ENCODE measurements at places on chromosomes 4 and X. TPM values are rescaled to one million over a fixed set of nuclear protein-coding genes. Genes with fewer than 3 reads are reported as not detected.

The RTL5 gene
- 1.3 TPM for total RNA-seq

DNA sequence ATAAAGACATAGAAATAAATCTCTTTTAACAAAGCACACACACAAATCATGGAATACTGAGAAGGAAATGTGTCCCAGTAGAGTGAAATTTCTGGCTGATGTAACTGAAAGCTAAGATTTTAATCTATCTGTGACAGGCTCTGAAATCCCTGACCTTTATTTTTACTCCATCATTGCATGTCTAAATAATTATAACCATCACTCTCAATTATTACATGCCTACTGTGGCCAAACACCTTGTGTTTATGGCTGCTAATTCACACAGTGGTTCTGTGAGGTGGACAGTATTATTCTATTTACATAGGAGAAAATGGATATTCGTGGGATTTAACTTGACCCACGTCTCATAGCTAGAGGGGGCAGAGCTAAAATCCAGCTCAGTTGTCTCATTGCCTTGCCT, 438.1 kb downstream of the TLL1 start:
- H3K27me3 ChIP-seq: no peaks in the 10 kb centered on the region
- H3K27ac ChIP-seq: no peak overlapping the region
- no peaks in the 10 kb centered on the region for H3K4me1 ChIP-seq
- H3K4me3 ChIP-seq: no peak overlapping the region

DNA sequence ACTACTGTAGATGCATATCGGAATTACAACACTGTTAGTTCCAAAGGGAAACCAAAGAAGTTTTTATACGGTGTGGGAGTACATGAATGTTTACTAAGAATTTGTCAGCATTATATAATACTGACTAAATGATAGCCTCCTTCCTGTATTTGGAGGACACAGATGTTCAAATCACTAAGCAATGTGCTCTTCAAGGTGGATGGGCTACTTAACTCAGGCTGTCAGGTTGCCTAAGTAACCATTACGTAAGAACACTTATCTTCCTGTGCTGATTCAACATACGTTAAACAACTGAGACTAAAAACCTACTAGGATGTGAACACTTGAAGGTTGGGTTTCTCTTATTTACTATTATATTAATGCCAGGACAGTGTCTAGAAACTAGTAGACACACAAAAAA, 81.9 kb upstream of the HPGD start:
- H3K27me3 ChIP-seq: no peaks in the 10 kb centered on the region
- DNase-seq: no peak
- H3K27ac ChIP-seq: no peak overlapping the region
- H3K4me3 ChIP-seq: no peak overlapping the region

DNA sequence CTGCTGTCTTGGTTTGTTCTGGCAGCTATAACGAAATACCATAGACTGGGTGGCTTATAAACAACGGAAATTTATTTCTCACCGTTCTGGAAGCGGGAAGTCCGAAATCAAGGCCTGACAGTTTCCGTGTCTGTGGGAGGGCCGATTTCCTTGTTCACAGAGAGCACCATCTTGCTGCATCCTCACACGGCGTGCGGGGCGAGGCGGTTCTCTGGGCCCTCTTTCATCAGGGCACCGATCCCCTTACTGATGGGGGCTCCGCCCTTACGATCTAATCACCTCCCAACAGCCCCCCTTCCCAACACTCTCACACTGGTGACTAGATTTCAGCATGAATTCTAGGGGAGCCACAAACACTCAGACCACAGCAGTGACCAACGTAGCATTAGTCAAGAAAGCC, 578.3 kb upstream of the FAT1 start:
- no peaks in the 10 kb centered on the region for H3K27me3 ChIP-seq
- no peaks in the 10 kb centered on the region for H3K4me1 ChIP-seq
- H3K27ac ChIP-seq: no peak overlapping the region
- no peak for DNase-seq
- H3K36me3 ChIP-seq: no peaks in the 10 kb centered on the region

GRCh38 chrX:131675596-131676194, 131.8 kb downstream of the OR13H1 start:
- no peak overlapping the region for H3K4me3 ChIP-seq
- DNase-seq: no peak
- no peaks in the 10 kb centered on the region for H3K4me1 ChIP-seq
- no peak overlapping the region for H3K27ac ChIP-seq

The SMAD1 gene
- total RNA-seq: 12.8 TPM

Measured in natural killer cell (primary cell).